ENCODE measurements at places on chromosomes 4 and X. TPM values are rescaled to one million over a fixed set of nuclear protein-coding genes. Genes with fewer than 3 reads are reported as not detected.
A peak's percentile ranks its signal among the peaks of the same experiment; 100 is the strongest.

Gene GPR173
- not detected for polyA plus RNA-seq

Gene SYNPO2
- 4.2 TPM for polyA plus RNA-seq

Gene CSAG1
- polyA plus RNA-seq: not detected

Gene TMPRSS11B
- polyA plus RNA-seq: not detected

Gene PABPC5
- 0.18 TPM for polyA plus RNA-seq

Gene ARHGAP36
- polyA plus RNA-seq: not detected

Gene PLAC1
- not detected for polyA plus RNA-seq

Gene TRO
- polyA plus RNA-seq: 1.8 TPM

Gene GPR143
- 0.46 TPM for polyA plus RNA-seq

Gene UNC5C
- polyA plus RNA-seq: 0.27 TPM

Gene HSFX4
- polyA plus RNA-seq: not detected

Gene HSFX3
- polyA plus RNA-seq: not detected

Gene DIPK2B
- polyA plus RNA-seq: 1.1 TPM

Gene ARAP2
- 1.6 TPM for polyA plus RNA-seq

Gene FAM47E
- 0.85 TPM for polyA plus RNA-seq

- DNase-seq: no peak
These were observed at the start of gene LRAT for GRCh38 chr4:154743683-154744340. TSS of gene LRAT (plus strand) at chr4:154744000. CDS start at chr4:154744327, 327 bp downstream.

- DNase-seq: no peak
These were observed 46.2 kb downstream of the GPC4 start for GRCh38 chrX:133369065-133369464.

DNA sequence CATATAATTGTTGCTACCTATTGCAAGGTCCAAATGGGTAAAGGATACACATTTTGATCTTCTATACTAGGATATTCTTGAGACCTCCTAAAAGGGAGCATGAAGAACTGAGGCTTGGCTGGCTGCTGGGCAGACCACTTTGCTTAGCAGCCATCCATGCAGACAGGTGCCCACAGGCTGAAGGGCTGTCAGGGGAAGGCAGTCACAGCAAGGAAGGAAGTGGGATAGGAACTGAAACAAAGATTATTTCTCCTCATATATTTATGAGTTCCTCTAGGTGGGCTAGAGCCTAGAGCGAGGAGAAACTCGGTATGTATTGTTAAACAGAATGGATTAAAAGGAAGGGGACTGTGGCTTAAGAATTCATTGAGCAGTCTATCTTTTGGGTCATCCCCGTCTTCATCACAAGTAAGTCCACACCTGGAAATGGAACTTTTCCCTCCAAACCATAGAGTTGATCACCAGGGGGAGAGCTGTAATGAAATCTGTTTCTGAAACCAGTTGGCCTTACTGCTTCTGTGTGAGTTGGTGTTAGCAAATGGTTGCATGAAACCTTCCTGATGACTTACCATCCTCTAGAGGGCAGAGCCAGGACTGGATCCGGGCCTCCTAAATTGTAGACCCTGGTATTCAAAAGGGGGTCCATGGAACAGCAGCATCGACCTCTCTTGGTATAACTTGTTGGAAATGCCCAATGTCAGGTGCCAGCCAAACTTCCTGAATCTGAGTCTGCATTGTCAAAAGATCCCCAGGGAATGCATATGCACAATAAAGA, 42.3 kb downstream of the AFF2 start:
- DNase-seq: no peak

DNA sequence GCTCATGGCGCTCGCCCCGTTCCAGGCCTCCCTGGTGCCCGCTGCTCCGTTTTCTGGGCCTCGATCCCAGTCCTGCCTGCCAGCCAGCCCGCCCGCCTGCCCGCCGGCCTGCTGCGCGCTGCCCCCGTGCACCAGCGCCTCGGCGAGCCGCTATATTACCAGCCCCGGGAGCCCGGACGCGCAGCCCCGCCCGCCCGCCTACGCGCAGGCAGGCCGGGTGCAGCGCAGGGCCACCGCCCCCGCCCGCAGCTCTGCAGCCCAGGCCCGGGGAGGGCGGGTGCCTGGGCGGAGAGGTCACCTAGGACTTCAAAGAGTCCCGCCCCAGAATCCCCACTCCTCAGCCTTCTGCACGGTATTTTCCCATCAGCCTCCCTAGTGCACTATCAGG, at the start of gene MAOB:
TSS of gene MAOB (minus strand) at position 157 of the 388 bp plus-strand sequence. CDS start at position 6, 151 bp downstream.
- DNase-seq: peak; percentile 43

DNA sequence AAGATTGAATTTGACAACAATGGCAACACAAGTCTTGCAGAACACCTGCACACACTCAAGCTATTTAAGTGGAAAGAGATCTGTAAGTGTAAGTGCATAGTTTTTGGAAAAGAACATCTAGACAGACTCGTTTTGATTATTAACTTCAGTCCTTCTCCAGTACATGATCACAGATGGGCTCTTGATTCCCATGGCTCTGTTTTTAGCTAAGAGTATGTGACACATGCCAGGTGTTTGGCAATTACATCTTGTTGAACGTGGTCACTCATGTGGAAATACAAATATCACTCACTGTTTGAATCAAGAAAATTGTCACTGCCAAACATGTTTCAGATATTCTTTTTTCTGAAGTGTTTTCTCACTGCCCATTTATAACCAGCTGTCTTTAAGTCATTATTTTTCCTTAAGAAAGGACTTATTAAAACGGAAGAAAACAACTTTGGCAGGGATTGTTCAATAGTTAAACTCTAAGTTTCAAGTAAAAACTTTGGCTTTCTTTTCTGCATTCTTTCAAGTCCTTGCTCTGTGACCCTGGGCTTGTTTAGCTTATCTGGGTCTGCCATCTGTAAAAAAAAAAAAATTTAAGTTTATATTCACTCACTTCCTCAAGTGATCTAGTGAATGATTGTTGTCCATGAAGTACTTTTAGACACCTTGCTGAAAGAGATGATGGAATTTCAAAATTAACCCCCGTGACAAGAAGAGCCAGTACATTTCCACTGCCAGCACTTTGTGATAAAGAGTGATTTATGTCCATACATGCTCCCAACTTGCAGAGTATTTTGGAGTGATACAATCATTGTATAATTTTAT, 125.4 kb downstream of the ATXN3L start:
- DNase-seq: no peak

GRCh38 chr4:162797108-162797507, 369.6 kb downstream of the NAF1 start:
- DNase-seq: no peak

DNA sequence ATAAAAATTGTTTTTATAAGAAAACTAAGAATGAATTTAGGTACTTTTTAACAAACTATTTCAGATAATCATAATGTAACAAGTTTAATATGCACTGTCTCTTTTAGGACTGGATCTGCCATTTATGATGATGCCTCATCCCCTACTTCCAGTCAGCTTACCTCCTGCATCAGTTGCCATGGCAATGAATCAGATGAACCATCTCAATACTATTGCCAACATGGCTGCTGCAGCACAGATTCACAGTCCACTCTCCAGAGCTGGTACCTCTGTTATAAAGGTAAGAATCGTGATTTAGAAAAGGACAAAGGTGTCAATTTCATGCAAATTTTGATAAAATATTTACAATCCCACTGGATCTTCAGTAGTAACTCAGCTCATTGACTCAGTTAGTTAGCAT, 566.2 kb downstream of the DACH2 start:
- no peak for DNase-seq

DNA sequence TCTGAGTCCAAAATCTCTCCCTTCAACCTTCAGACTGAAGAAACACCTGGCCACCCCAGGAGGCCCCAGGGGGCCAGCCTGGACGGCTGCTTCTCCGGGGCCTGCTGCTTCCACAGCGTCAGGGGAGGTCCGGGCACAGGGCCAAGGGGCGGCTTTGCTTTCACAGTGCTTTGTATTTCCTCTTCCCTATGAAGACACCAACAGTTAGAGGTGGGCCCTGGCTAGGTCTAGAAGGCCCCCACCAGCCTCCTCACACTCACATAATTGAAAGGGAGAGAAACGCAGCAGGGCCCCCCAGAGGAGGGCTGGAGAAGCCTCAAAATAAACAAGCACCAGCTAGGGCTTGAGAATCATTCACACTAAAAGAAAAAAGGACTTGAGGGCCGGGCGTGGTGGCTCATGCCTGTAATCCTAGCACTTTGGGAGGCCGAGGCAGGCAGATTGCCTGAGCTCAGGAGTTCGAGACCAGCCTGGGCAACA, 17.8 kb downstream of the SCD5 start:
- peak; percentile 71 for DNase-seq

GRCh38 chr4:173461170-173461569, 62.3 kb upstream of the SCRG1 start:
- DNase-seq: no peak

GRCh38 chr4:76420188-76420761, 666 bp downstream of the CCDC158 start:
- no peak for DNase-seq

- DNase-seq: no peak
These were observed 244.3 kb downstream of the GPAT3 start for GRCh38 chr4:83780053-83780733.

- no peak for DNase-seq
These were observed 124.2 kb upstream of the EOLA2 start for GRCh38 chrX:150062292-150063137.

DNA sequence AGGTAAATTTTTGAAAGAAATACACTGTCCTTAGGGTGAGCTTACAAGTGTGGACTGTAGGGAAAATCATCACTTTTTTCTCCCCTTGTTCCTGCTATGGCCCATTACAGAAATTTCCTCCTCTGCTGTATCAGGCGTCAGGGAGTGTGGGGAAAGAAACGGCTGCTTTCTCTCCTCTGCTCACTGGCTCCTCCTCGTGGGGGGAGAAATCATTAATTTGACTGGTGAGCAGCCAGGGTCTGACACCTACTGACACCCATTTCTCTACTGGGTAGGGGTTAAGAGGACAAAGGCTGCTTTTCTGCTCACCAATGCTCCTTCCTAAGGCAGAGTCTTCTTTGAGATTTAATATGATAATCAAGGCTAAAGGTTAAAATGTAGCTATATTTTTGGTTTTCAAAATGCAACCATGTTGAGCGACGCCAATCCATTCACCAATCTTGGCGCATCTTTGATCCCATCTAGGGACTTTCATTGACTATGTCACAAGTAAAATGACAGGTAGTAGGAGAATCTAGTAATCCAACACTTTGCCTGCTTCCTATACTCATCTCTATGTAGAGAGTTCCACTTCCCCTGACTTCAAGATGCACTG, 25.1 kb downstream of the SETD7 start:
- peak; percentile 68 for DNase-seq

DNA sequence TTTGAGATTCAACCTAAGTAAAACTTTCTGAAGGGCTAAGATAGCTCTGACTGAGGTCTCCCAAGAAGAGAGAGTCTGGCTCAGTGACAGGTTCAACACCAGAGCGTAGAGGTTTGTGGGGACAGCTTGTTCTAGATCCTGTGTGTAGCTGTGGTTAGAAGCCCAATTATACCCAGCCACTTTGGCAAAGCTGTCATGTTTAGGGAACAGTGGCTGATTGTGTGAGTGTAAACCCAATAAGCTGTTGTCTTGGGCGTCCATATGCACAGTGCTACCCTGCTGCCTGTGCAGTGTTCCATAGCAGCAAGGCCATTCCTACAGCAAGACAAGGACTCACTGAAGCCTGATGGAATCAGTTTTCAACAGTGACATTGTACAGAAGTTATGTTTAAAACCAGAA, 11.2 kb upstream of the SCRG1 start:
- DNase-seq: no peak

DNA sequence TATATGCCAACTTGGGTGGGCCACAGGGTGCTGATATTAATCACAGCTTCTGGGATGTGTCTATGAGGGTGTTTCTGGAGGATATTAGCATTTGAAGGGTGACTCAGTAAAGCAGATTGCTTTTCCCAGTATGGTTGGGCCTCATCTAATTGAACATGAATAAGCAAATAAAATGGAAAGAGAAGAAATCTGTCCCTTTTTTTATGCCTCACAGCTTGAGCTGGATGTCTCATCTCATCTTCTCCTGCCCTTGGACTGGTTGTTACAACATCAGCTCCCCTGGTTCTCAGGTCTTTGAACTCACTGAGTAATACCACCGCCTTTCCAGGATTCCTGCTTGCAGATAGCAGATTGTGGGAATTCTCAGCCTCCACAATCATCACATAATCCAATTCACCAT, 1149.2 kb downstream of the PCDH18 start:
- no peak for DNase-seq

- DNase-seq: no peak
These were observed 12.8 kb downstream of the ATXN3L start for GRCh38 chrX:13307041-13307440.

DNA sequence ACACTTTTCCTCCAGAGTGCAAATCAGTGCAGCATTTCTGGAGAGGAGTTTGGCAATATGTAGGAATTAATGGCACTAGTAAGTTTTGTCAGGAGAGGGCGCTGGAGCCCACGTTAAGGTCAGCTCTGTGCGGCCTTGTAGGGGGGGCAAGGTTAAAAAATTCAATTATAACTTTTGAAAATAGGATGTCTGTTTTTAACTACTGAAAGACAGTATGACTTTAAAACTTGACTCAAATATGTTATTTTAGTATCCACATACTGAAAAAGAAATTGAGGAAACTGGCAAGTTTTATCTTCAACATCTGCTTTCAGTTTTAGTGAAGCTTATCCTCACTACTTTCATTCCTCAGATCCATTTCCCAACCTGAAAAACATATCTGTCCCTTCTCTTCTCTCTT, 30.9 kb upstream of the HSD17B13 start:
- DNase-seq: no peak

DNA sequence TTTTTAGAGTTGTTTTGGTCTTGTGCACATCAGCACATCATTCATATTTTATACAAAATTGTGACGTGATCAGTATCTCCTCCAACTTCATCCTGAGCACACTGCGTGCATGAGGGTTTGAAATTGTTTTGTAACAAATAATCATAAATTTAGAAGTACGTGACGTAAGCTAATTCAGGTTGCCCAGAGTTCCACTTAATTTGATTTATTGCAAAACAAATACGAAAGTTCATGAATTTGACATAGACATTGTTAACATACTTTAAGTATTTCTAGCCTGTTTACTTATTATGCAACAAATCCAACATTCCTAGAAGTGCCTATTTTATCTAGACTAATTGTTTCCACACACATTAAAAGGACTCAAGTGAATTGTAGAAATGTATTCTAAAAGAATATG, 48.3 kb downstream of the MAP7D3 start:
- DNase-seq: no peak

DNA sequence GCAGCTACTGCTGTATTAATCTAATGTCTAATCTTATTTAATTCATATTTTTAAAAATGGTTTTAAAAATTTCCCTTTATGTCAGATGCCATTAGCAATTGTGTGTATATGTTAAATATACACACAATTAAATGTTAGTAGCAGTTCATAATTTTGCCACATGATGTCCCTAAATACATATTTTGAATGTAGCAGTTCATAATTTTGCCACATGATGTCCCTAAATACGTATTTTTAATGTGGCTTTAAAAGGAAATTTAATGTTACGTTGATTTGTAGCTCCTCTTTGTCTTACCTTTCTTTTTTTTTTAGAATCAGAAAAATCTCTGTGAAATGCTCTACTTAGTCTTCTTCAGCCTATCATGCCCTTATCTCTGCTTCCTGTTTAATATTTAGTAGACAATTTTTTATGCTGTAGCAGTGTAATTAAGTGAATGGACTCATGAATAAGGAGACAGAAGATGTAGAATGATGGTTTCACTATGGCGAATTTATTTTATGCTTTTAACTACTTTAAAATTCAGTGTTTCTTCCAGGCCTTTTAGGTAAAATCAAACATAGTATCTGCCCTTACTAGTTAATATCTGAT, 26.1 kb downstream of the RBM46 start:
- no peak for DNase-seq

Data from liver (tissue), 10 donors.